ENCODE measurements at places on chromosomes 11 and 22. TPM values are rescaled to one million over a fixed set of nuclear protein-coding genes. Genes with fewer than 3 reads are reported as not detected.

GRCh38 chr11:72721276-72721675, 30.9 kb downstream of the ARAP1 start:
- no peak for DNase-seq

GRCh38 chr22:24093855-24094254, 82.8 kb downstream of the CABIN1 start:
- no peak for DNase-seq

PAMR1 gene
- total RNA-seq = 0.82 TPM

- DNase-seq = no peak
Measured at GRCh38 chr11:74826901-74827300, 78.3 kb downstream of the RNF169 start.

SPECC1L gene
- 80.6 TPM for total RNA-seq
